GM20000 (cell line): ENCODE measurements at places on chromosomes 1 and 21.

GRCh38 chr1:174682419-174683008 lies 234.8 kb downstream of the GPR52 start:
- DNase-seq = no peak

GRCh38 chr1:21651214-21652042 lies 17.7 kb downstream of the RAP1GAP start:
- peak; percentile 79 for DNase-seq

DNA sequence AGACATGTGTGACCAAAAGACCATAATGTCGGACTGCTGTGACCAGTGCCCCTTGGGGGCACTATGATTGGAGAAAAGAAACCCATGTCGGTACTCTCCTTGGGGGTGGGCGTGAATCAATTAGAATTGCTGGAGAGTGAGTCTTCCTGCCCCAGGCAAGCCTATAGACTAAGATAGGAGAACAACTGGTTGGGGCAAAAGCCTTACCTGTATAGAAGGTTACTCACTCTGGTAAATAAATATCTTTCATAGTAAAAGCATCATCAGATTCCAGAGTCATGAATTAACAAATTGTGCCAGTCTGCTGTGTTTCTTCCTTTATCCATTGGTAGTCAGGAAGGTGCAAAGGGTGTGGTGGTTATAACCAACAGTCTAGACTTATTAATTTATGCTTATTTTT lies 2.9 kb upstream of the PTGFRN start:
- no peak for DNase-seq

DNA sequence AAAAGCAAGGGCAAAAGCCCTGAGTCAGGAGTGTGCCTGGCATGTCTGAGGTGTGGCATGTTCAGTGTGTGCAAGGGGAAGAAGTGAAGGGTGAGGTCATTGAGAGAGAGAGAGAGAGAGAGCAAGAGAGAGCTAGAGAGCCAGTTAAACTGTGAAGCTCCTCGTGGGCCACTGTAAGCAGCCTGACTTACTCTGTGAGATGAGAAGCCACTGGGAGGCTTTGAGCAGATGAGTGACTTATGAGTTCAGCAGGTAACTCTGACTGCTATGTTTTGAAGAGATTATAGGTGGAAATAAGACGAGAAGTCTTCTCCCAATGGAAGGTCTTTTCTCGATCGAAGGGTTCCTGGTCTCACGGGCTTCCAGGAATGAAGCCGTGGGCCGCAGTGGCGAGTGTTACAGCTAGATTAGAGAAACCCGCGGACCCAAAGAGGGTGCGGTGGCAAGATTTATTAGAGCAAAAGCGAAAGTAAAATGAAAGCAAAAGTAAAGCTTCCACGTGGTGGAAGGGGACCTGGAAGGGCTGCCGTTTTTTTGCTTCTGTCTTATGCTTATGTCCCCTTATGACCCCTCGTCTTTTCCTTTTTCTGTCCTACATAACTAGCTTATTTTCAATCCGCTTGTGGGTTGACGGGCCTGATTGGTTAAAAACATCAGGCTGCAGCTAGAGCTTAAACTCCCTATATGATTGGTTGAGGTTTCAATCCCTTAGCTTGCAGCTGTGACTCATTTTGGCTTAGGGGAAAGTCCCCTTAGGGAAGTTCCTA lies 323.1 kb upstream of the FAM78B start:
- peak; percentile 46 for DNase-seq

DNA sequence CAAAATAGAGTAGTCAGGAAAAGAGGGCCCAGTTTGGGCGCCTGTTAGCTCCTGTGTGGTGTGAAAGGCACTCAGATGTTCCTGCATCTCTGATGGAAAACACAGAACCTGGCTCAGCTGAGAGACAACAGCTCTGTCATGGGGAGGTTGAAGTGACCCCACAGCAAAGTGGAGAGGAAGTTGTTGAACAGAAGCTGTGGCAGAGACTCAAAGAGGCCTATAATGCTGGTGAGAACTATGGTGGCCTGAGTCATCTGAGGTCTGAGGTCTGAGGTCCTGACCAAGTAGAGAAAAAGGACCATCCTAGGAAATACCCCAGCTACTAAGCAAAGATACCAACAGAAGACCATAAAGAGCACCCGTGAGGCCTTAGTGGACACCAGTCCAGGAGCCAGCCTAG lies 45.6 kb upstream of the JAK1 start:
- DNase-seq = no peak

GRCh38 chr1:31413405-31414001 lies 490 bp downstream of the SERINC2 start:
- DNase-seq = peak; percentile 54

- DNase-seq = peak; percentile 56
Measured at GRCh38 chr1:30754684-30755171, 2.8 kb downstream of the LAPTM5 start.

DNA sequence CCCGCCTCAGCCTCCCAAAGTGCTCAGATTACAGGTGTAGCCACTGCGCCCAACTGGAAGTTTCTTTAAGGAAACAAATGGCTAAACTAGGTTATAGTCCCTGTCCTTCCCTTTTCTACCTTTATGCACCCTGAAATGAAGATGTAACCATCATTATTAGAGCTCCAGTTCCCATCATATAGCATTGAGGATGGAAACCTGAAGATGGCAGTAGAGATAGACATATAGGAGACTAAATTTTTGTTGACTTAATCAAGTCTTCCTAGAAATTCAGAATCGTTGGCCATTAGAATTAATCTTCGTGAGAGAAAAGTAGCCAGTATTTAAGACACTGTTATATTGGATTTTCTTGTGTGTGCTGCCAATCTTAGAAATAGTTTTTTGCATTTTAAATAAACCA lies 1016.3 kb upstream of the NCAM2 start:
- DNase-seq = no peak
